ENCODE measurements at places on chromosomes 4 and X. TPM values are rescaled to one million over a fixed set of nuclear protein-coding genes. Genes with fewer than 3 reads are reported as not detected.

The KIAA1210 gene
- not detected for polyA plus RNA-seq

- H3K4me3 ChIP-seq: no peak overlapping the region
- H3K27ac ChIP-seq: no peak overlapping the region
- H3K4me1 ChIP-seq: no peaks in the 10 kb centered on the region
- DNase-seq: no peak
- H3K27me3 ChIP-seq: no peaks in the 10 kb centered on the region
Observed at GRCh38 chr4:78318126-78318525, 233.4 kb upstream of the ANXA3 start.

GRCh38 chr4:1230971-1231636, 17.8 kb downstream of the CTBP1 start:
- H3K36me3 ChIP-seq: peaks cover 41% of the 10 kb centered on the region
- H3K4me3 ChIP-seq: no peak overlapping the region
- no peaks in the 10 kb centered on the region for H3K27me3 ChIP-seq
- no peak overlapping the region for H3K27ac ChIP-seq

DNA sequence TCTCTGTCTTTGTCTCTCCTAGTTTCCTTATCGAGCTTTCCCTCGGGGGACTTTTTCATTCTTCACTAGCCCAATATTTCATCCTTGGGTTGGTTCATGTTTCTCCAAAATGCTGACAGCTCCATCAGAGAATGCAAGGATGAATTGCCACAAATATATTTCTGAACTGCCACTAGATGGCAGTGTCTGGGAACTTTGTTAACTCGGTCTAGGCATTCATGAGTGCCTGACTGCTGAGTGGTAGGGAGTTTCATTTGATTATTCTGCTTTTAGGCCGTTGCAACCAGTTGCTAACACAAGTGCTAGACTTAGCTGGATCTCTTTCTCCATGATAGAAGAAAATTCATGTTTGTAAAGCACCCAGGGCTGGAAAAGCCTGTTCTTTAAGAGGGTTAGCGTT, 73.5 kb upstream of the RAP2C start:
- H3K4me1 ChIP-seq: no peaks in the 10 kb centered on the region
- H3K4me3 ChIP-seq: no peak overlapping the region
- H3K36me3 ChIP-seq: no peaks in the 10 kb centered on the region
- no peak overlapping the region for H3K27ac ChIP-seq
- DNase-seq: peak; percentile 15

DNA sequence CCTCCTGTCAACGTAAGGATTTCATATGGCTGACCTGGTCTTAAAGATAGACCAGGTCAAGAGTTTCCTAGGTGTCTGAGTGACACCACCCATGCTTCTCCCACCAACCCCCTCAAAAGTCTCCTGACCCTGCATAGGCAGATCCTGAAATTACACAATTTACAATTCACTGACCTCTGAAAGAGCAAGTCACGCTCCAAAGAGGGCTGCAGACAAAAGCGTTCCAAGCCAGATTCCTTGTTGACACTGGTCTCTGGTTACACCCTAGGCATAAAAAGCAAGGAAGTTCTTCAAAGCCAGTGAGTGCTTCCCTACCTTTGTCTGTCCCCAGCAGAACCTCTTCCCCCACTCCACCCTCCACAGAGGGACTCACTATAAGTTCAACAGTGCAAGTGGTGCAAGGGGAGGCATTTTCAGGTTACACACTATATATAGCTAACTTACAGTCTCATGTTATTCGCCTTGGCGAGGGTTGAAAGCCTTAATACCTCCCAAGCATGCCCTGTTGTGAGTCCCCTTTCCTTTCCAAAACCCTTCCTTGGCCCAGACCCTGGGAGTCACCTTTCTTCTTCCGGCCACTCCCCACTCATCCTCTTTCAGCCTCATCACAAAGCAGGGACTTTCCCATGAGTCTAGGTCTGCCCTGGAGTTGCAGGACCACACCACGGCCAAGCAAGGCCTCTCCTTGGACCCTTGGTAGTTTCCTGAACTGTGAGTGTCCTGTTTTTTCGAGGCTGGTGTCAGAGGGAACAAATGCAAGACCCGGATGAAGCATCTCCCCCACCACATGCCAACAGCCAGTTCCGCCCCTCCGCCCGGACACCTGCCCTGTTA, 58.0 kb upstream of the KLF3 start:
- peaks cover 9% of the 10 kb centered on the region for H3K4me1 ChIP-seq
- no peaks in the 10 kb centered on the region for H3K27me3 ChIP-seq
- no peak for DNase-seq
- no peak overlapping the region for H3K27ac ChIP-seq
- H3K4me3 ChIP-seq: no peak overlapping the region
- no peaks in the 10 kb centered on the region for H3K36me3 ChIP-seq

GRCh38 chr4:825971-826330, at the start of gene CPLX1:
CPLX1 (minus strand) TSS chr4:826129; CDS start chr4:824522, 1,607 bp downstream.
- H3K4me1 ChIP-seq: no peaks in the 10 kb centered on the region
- no peak for DNase-seq
- H3K4me3 ChIP-seq: peak within 1 kb of the TSS; percentile 24
- peaks cover 71% of the 10 kb centered on the region for H3K27me3 ChIP-seq
- H3K27ac ChIP-seq: no peak within 1 kb of the TSS

DNA sequence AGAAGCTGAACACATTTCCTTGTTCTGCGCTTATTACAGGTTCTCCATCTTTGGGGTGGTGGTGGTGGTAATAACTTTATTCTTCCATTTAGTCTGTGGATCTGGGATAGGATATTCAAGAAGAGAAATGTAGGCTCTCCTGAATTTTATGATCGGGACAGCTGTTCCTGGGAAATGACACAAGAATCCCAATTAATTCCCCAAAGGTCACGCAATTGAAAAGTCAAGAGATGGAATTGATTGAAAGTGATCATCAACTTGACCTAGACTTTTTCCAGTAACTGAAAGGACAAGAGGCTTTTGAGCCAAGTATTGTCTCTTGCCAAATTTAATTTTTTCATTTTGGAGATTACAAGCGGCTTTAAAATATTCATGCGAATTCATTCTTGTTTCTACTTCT, 98.7 kb upstream of the CBLL2 start:
- no peaks in the 10 kb centered on the region for H3K27me3 ChIP-seq
- H3K36me3 ChIP-seq: no peaks in the 10 kb centered on the region
- H3K4me1 ChIP-seq: no peaks in the 10 kb centered on the region
- H3K27ac ChIP-seq: no peak overlapping the region
- DNase-seq: no peak

The CYP2U1 gene
- 2.6 TPM for polyA plus RNA-seq

GRCh38 chr4:74205046-74205445, 47.1 kb downstream of the MTHFD2L start:
- DNase-seq: no peak
- H3K27me3 ChIP-seq: no peaks in the 10 kb centered on the region
- H3K36me3 ChIP-seq: no peaks in the 10 kb centered on the region
- no peak overlapping the region for H3K27ac ChIP-seq
- H3K4me3 ChIP-seq: no peak overlapping the region
- peaks cover 28% of the 10 kb centered on the region for H3K4me1 ChIP-seq

- no peaks in the 10 kb centered on the region for H3K36me3 ChIP-seq
- H3K4me3 ChIP-seq: no peak overlapping the region
- no peak for DNase-seq
- no peak overlapping the region for H3K27ac ChIP-seq
- H3K4me1 ChIP-seq: no peaks in the 10 kb centered on the region
Observed at GRCh38 chr4:79442422-79442821, 34.4 kb upstream of the GK2 start.
